CD4-positive, CD25-positive, alpha-beta regulatory T cell (primary cell): ENCODE measurements at places on chromosomes 3 and 15. TPM values are rescaled to one million over a fixed set of nuclear protein-coding genes. Genes with fewer than 3 reads are reported as not detected.

Gene PCBP4
- total RNA-seq = 24.6 TPM

DNA sequence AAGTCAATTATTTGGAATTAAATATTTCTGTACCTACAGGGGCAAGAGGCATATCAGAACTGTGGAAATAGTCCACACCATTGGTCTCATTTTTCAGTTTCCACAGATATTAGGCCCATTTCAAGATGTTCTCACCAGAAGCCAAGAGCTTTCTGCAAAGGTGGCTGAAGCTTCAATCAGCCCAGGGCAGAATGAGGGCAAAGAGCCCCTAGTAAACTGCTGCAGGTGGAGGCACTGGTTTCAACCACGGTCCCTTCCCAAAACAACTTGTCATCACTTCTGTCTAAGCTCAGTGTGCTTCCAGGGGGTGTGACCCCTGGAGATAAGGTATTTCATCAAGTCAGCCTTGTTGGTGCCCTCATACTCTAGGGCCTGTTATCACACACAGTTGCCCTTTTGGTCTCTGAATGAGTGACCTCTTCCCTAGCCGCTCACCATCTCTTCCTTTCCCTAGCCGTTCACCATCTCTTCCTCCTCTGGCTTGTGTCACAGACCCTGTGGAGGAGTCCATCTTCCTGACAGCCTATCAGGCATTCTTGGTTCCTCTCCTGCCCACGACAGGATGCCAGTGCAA lies 21.2 kb downstream of the IL17RD start:
- no peak for DNase-seq

DNA sequence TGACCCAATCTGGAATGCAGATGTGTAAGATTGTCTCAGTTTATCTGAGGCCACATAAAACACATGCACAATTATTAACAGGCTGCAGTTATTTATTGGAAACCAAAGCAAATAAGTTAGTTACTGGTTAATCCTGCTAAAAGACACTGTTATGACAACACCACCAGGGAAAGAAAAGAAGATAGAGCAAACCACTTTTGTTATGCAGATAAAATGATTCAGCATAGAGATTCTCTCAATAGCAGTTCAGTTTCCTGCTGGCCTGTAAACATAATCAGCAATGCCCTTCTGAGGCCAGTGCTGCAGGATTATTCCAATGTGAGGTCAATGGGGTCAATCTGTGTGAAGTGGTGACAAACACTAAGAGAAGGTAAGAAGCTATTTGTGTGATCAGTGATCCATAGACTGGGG lies 244.4 kb downstream of the ZBTB20 start:
- DNase-seq = no peak

DNA sequence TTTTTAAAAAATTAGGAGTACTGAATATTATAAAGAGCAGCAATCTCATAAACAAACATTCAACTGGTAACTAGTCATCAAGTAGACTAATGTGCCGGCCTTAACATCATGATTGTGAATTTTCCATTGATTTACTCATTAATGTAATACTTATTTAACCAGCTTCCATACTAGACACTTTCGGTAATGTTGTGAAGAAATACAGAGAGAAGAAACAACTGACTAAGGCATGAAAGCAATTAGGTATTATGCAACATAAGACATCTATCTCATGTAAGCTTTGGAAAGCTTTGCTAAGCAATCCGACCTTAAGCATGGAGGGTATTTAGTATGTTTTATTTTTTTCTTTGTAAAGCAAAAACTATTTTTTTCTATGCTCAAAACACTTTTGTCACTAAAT lies 108.0 kb downstream of the IL1RAP start:
- no peak for DNase-seq

DNA sequence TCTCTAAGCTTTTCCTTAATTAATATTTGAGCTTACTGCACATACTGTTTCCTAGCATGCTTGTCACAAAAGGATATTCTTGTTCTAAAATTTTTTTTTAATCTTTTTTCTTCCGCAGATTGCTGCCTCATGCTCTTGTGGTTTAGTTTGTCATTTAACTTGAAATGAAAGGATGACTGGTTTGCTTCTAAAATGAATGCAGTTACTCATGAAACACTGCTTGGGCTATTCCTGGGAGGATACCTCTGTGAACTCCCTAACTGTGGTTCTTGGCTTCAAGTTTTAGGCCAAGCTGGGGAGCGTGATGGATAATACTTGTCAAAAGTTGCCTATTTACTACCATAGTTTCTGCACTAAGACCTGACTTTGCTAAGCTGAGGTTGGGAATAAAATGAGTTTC lies 64.0 kb downstream of the USP13 start:
- DNase-seq = no peak

DNA sequence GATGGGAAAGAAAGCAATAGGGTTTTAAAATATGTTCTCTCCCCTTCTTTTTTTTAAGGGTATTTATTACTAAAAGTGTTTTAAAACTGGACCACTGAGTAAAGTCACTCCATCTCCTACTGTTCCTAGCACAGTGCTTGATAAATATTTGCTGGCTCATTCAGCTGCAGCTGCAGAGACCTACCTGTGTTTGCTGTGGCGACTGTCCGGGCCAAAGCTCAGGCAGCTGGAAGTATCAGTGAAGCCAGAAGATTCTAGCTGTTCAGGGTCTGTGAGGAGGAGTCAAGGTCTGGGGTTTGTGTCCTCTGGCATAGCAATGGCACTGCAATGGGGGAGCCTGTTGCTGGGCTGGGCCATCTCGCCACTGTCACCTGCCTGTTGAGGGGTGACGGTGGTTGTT lies 109.9 kb downstream of the RPLP1 start:
- no peak for DNase-seq

DNA sequence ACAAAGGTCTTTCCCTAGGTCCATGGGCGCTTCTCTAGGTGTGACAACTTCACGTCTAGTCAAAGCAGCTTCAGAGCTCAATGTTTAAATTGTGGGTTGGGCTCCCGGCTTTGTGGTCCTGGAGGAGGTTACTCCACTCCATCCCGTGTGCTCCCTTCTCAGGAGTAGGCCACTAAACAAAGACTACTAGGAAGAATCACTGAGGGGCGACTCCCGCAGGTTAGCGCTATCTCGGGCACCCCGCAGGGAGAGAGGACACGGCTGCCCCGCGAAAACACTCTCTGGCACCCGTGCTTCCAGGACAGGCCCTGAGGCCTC lies 500 bp downstream of the PARP6 start:
- peak; percentile 36 for DNase-seq

DNA sequence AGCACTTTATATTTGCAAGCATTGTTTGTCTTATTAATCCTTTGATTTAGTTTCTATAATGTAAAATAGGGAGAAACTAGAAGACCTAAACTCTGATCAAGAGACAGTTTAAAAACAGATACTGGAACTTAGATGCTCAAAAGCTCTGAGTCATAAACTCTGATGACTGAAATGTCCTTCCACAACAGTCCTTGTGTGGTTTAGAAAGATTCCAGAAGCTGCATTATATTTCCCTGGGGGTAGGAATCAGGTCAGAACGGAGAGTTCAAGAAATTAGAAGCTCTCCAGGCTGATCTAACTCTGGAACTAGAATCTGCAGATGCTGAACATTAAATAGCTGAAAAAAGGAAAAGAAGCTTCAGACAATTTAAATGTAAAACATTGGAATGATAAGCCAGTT lies 18.3 kb upstream of the ONECUT1 start:
- DNase-seq = no peak

DNA sequence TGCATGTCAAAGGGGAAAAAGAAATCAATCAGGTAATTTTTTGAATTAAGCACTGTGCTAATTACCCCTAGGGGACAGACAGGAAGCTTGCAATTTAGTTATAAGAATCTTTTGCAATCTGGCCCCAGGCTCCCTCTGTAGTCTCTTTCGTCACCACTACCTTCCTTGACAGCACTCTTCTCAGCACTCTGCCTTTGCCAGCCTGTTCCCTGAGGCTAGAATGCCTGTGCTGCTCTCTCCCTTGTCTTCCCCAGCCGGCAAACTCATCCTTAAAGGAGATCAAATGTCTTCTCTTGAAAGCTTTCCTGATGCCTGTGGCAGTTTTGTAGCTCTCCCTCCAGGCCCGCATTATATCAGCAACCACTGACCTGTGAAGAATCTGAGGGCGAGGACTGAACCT lies 32.4 kb upstream of the PRTG start:
- DNase-seq = no peak

Gene LRRC31
- not detected for total RNA-seq

Gene GABRA5
- not detected for total RNA-seq

Gene MST1R
- 2.0 TPM for total RNA-seq

DNA sequence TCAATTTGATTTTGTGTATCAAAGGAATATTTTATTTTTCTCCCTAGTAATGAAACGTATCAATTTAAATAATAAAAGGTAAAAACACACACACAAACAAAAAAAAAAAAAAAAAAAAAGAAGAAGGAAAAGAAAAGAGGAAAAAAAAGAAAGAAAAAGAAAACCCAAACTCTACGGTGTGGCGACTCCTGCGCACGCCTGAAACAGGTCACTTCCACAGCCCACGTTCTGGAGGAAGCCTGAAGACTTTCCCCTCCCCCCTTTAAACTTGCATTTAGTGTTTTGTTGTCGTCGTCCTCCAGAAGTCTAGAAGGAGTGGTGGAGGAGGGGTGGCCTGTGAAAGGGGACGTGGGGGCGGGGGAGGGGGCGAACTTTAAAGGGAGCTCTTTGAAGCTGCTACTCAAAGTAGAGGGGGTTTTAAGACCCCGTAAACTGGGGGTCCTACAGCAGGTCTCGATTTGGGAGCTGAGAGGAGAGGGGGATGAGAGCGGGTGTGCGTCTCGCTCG lies 2.3 kb upstream of the TLE3 start:
- DNase-seq = no peak

- DNase-seq = no peak
Observed at GRCh38 chr15:41940441-41940857, 31.9 kb downstream of the EHD4 start.

DNA sequence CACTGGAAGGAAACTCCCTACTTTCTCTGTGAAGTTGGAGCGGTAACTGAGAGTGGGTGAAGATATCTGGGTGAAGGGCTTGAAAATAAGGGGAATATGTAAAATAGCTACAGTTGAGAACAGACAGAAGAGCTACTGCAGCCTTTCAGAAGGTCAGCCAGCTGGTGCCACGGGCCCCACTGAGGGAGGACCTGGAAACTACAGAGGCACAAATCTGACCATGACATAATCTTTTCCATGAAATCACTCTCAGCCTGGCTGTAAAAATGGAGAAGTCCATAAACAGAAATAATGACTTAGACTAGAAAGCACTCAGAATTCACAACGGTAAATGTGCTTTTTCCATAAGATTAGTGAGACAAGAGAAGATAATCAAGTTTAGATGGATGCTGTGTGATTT lies 46.4 kb downstream of the ST3GAL6 start:
- no peak for DNase-seq

Gene CD86
- not detected for total RNA-seq

Gene CORO2B
- not detected for total RNA-seq

DNA sequence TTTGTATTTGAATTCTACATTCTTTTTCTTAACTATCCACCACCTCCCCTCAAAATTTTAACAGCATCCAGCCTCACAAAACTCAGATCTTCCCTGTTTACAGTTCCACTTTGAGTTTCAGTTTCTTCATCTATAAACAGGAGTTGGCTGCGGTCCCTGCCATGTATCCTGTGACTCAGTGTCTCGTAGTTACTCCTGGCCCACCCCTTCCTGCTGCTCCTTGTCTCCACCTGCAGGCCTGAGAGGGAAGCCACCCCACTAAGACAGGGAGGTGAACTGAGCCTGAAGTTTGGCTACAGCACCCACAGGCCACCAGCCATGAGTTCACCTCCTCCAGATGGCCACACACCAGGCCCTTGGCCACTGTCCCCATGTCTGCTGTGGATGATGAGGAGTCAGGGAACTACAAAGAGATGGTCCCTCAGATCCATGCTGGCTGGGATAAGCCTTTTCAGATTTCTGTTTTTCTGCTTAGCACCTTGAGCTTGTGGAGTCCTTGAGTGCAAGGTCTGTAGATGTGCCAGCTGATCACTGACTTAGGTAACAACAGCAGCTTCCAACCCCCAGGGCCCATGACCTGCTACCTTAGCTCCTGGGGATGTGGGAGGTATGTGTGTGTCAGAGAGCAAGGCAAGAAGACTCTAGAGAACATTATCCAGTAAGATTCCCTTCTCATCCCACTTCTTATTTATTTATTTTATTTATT lies 37.5 kb downstream of the CD86 start:
- no peak for DNase-seq

DNA sequence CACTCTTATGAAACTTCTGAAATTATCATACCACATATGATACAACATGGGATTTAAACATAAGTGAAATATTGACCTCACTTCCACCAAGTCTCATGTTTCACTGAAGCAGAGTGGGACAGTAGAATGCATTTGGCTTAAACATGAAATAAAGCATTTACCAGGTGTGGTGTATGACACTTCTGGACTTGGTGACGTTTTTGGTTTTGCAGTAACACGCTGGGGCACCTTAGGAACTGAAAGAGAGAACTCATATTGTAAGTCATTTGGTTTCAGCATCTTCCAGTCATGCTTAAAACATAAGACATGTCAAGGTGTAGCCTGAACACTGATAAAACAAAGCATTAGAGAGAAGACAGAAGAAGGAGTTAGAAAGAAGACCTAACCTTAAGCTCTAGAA lies 95.3 kb downstream of the TFG start:
- DNase-seq = no peak

DNA sequence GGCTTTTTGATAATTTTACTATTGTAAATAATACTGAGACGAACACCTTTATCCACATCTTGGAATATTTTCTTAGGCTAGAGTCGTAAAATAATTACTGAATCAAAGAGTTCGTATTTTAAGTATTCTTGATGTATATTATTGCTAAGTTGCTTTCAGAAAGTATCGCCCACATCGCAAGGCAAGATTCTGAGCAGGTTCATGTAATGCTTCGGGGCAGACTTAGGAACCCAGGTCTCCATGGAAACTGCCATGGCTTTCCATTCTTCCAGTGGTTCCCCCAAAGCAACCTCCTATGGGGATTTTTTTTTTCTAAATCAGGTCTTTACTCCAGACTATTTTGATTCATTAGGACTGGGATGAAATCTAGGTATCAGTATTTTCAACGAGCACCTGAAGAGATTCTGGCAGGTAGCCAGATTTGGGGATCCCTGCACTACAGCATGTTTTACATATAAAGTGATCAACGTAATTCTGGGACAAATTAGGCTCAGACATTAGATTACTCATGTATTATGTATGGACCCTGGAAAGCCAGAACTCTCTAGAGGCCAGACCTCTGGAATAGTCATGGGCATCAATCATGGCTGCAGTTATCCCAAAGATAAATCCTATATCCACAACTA lies 86.5 kb downstream of the B3GNT5 start:
- DNase-seq = no peak

GRCh38 chr3:124032311-124032880 lies 40.5 kb upstream of the ROPN1 start:
- no peak for DNase-seq

Gene ACTRT3
- not detected for total RNA-seq

- DNase-seq = no peak
Observed at GRCh38 chr3:37812499-37812896, 49.2 kb upstream of the CTDSPL start.

Gene RTP4
- 4.6 TPM for total RNA-seq

DNA sequence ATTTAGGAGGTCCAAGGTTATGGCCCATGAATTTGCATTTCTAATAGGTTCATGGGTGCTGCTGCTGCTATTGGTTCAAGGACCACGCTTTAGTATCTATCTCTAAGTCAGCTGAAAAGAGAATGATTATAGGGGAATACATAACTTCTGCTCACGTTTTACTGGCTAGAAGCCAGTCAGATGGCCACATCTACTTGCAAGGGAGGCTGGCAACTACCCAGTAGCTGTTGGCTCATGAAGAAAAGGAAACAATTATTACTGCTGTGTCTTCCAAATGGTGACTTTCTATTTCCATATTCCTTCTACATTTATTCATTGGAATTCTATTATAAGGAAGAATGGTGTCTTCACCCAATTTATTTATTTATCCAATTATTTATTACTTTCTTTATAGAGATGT lies 54.2 kb downstream of the SLC25A36 start:
- DNase-seq = no peak
